Occipital lobe (tissue), 3 donors: ENCODE measurements at places on chromosomes 6 and 20.

DNA sequence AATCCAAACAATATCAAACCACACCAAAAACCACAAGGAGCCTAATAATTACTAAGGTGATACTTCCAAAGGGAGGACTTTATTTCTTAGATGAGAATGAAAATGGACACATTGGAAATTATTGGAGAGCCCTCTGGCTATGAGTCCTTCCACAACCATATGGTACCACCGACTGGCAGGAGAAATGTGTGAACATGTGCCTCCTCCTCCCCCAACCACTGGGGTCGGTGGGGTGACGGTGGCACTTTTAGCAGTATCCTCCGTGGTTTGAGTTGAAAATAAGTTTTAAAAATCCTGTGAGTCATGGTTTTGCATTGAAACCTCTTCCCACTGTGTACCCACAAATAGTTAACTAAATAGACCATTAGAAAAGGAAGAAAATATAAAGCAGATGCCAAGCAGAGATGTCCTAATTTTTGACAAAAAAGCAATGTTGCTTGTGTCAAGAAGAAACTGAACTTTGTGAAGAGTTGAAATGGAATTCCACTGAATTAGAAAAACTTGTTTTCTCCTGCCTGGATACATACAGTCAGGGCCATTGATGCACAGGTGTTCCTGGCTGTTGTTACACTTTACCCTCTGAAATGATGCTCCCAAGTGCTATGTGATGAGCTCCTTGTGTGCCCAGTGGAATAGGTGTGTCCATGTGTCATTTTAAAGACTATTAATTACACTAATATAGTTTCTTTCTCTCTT, 3.2 kb downstream of the EDN1 start:
- DNase-seq = no peak

DNA sequence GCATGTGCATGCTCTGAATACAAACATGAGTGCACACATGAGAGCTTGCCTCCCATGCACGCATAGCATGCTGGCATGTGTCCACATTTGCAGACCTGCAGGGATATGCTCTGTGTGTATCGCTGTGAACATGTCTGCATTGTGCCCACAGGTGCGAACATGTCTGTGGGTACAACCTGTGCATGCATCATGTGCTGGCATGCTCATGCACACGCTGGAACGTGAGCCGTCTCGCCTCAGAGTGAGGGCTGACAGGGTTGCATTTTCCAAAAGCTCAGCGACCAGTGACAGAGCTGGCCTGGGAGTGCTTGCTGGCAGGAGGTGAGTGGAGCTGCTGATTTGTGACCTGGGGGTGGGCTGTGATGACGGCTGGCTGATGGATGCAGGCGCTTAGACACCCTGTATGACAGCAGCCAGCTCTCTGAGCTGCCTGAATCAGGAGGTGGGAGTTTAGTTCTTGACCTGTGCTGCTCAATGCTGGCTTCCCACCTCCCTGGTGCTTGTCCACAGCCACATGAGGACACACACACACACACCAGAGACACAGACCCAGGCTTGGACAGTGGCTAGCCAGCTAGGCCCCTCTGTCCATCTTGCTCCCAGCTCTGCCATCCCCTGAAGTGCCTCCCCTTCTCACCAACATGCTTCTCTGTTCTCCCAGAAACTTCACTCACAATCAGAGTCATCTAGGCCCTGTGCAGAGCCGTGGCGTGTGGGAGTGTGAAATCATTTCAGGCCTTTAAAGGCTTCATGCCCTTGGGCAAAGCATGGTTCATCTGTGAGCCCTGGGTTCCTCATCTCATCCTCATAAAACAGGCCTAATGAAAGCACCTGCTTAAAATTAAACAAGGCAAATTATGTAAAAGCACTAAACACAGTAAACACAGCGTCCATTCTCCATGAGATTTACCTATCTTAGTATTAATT, 51.4 kb downstream of the CD40 start:
- no peak for DNase-seq

DNA sequence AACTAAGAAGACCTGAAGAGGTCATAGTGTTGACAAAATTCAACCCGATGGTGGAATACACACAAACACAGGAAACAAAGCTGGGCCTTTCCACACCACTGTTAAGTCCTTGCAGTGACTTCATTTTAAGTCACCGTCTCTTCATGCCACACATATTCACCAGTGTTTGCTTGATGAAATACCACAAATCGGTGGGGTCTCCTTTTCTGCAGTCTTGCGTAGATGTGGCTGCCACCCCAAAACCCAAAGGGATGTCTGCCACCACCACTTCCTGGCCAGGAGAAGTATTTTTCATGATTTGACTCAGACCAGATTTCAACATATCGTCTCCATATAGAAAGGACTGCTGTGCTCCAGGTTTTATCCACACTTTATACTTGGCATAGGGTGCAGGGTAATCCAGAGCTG, 11.0 kb upstream of the COL10A1 start:
- DNase-seq = no peak

DNA sequence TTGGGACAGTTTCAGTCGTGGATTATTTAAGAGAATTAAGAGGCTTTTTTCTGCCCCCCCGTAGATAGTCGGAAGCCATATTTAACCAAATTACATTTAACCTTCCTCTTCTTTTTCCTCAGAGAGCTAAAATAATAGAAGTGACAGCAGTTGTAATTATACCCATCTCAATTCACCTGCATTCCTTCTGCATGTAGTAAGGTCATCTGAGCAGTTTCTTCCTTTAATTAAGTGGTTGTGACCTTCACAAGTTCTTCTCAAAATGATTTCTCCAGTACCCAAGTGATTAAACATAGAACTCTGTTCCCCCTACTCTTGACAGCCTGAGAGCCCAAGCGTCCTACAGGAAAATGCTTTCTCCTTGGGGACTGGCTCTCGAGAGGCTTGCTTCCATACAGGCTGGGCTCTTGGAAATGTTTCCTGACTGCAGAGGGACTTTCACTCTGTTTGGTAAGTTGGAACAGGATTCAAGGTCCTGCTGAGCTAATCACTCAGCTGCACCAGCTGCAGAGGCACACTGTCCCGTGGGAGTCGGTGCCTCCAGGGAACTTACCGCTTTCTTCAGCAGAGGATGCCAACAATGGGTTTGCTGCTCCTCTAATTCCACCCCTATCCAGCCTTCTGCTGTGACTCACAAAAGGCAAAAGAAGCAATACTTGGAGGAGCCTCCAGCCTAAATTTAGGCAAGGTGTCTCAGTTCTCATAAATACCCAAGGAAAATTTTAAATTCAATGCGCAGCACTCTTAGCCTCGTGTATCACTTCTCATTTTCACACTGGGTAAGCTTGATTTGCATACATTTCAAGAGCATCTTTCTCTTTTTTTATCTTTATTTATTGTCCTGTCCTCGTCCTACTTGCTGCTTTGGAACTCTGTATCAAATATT, 414.9 kb downstream of the KIF16B start:
- DNase-seq = peak; percentile 37

DNA sequence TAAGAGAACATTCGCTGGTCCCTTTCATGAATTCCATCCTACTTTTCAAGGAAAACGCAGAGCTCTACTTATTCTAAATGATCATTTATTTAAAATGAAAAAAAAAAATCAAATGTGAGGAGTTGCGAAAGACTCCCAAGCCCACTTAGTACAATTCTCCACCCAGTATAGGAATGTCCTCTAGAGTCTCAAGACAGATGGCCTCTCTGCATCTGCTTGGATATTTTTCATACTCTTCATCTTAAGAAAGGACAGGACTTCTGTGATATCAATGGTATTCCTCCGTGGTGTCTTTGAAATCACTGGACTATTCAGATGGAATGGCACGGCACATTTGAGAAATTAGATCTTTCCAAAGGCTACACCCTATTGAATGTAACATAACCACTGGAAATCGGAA, 107.1 kb downstream of the PTPRK start:
- DNase-seq = no peak

- DNase-seq = no peak
These were observed 21.3 kb upstream of the BEND6 start for GRCh38 chr6:56933650-56934049.

GRCh38 chr20:38835792-38836191, 30.3 kb downstream of the PPP1R16B start:
- no peak for DNase-seq

DNA sequence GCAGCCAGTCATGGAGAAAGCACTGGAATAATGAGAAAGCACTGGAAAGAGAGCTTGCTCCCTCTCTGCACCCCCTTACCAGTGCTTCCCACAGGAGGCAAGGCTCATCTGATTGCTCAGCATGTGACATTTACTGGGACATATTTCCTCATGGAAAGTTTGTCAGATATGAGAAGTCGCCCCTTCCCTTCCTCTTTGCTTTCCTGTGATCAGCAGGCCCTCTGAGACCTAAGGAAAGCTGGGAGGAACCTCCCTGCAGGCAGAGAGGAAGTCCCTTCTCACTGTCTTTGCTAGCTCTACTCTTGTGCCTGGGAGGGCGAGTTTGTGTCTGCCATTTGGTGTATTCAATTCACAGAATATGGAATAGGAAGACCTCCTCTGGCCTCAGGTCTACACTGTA, 283.8 kb downstream of the ALDH8A1 start:
- DNase-seq = no peak

GRCh38 chr20:18712882-18713281, 100.7 kb upstream of the SCP2D1 start:
- no peak for DNase-seq

GRCh38 chr6:6901205-6901719, 206.5 kb upstream of the RREB1 start:
- no peak for DNase-seq

- DNase-seq = no peak
These were observed 28.1 kb downstream of the TOX2 start for GRCh38 chr20:43942667-43943285.

DNA sequence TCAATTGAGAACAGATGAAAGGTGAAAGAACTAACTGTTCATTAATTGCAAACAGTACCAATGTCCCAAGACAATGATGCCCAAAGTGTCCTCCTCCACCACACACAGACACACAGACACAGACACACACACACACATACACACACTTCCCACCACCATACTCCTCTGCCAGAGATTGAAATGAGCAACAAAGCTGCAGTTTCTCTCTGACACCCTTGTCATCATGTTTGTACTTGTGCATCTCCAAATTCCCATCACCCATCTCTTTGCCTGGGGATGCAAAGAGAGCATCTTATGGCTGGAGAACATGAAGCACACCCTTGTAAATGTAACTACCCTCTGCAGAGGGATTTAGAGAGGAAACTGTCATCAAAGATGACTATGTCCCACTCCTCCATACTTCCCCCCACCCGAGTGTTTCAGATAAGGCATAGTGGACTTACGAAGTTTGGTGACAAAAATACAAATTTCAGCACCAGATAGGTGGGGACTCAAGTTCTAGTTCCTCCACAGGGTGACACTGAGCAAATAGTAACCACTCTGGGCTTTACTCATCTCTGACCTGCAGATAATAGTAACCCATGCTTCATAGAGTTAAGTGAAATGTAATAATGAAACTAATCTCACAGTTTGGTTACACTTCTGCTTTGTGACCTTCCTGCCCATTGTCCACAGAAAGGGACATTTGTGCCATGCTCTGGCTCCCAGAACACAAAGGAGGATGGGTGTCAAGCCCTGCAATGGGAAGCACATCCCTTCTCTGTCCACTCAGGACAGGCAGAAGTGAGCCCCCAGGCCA, 8.7 kb downstream of the MAFB start:
- DNase-seq = no peak

DNA sequence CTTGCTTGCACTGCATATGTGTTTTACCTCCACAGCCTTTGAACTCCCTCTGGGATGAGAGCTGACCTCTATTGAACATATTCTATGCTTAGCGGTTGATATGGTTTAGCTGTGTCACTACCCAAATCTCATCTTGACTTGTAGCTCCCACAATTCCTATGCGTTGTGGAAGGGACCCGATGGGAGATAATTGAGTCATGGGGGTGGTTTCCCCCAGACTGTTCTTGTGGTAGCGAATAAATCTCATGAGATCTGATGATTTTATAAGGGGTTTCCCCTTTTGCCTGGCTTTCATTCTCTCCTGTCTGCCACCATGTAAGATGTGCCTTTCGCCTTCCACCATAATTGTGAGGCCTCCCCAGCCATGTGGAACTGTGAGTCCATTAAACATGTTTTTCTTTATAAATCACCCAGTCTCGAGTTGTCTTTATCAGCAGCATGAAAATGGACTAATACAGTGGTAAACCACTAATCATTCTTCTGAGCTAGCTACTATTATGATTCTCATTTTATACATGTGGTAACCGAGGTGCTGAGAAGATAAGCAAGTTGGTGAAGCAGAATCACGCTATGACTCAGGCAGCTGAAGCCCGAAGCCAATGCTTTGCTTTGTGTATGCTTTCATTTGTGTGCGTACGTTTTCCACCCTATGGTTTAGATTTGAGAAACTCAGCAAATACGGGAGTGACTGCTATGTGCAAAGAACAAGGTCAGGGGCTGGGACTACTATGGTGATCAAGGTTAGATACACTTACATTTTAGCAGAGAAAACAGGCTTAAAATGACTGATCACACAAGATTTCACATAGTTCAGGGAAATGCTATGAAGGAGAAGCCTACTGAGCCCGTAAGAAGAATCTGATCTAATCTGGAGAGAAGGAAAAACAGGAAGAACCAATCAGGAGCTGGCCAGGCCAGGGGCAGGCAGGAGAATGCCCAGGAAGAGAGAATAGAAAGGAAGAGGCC, 363.5 kb downstream of the ESR1 start:
- DNase-seq = no peak

DNA sequence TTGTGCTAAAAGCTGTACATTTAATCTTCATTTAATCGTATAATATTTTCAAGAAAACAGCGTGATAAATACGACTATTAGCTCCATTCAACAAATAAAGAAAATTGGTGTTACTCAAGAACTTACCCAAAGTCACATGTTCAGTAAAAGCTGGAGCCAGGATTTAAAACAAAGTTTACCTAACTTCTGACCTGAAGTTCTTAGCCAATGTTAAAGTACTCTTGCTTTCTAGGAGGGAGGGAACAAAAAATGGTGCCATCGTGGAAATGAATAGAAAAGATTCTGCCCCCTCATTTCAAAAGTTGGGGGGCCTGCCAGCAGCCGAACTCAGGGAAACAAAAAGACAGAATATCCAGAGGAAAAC, 395.8 kb downstream of the CD109 start:
- no peak for DNase-seq

DNA sequence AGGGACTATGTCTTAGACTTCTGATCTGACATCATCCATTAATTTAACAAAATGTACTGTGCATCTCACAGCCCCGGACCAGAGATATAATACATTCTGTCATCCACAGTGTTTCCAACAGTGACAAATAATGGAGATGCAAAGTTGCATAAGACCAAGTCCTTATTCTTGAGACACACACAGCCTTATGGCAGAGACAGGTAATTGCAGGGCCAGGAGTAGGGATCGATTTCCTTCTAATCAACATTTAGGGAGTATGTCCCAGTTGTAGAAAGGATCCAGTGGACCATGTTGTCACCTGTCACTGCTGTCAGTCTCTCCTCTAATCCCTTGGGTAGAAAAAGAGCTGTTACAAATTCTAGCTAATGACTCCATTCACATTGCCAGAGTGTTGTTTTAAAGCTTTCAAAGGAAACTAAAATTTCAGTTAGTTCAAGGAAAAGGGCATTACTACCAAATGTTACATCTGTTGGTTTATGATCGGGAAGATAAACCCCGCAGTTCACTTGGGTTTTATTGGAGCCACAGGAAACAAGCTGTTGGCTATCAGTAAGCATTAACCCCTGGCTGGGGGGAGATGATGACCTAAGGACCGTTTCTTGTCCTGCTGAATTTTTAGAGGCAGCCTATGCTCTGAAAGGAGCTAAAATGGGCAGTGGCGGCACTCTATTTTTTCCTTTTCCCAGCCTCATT, 111.4 kb upstream of the ATXN1 start:
- no peak for DNase-seq

GRCh38 chr6:158262755-158263154, 49.5 kb upstream of the TULP4 start:
- DNase-seq = no peak

- DNase-seq = no peak
These were observed 5.7 kb upstream of the LAMP5 start for GRCh38 chr20:9508696-9509178.

- no peak for DNase-seq
These were observed 57.8 kb upstream of the NKAIN2 start for GRCh38 chr6:123745895-123746294.
